ENCODE measurements at places on chromosomes 13 and 19. TPM values are rescaled to one million over a fixed set of nuclear protein-coding genes. Genes with fewer than 3 reads are reported as not detected.

Gene ACP7
- total RNA-seq = not detected

GRCh38 chr19:16596399-16596798 is 24.2 kb upstream of the SLC35E1 start:
- no peaks in the 10 kb centered on the region for H3K36me3 ChIP-seq
- H3K4me3 ChIP-seq = no peak overlapping the region
- no peak overlapping the region for H3K27ac ChIP-seq
- peaks cover 18% of the 10 kb centered on the region for H3K4me1 ChIP-seq

Gene PNMA8B
- 5.3 TPM for total RNA-seq

DNA sequence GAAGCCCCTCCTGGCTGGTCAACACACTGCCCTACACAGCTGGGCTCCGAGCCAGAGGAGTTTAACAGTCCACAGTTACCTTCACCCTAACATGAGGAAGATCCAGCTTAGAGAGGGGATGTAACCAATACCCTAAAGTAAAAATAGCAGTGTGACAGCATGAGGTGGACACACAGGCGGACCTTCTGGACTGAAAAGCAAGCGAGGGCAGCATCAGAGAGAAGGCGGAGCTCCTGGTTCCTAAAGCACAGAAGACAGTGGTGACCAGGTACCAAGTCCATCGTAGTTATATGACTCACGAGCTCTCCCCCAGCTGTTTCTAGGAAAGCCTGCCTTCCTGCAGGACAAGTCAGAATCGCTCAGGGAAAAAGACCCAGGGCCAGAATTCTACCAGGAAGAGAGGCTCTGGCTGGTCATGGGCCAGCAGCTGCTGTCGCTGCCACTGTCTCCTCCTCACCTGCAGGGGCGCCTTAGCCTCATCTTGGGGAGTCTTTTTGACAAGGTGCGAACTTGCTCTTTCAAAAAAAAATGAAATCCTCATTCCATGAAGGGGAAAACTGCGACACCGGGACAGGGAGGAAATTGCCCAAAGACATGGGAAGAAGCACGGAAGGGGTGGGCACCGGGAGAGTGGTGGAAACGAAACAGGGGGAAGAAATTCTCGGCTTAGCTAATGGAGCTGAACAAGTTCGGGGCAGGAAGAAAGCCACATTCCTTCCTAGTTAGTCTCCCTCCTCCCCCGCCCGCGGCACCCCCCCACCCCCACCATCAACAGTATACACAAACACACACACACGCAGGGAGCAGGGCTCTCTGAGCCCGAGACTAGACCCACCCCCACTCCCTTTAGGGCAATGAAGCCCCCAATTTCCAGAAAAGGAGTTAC is 1.7 kb downstream of the ELL start:
- DNase-seq = peak; percentile 20
- no peak overlapping the region for H3K27ac ChIP-seq
- peaks cover 25% of the 10 kb centered on the region for H3K4me1 ChIP-seq
- H3K36me3 ChIP-seq = no peaks in the 10 kb centered on the region

Gene ZNF442
- 5.6 TPM for total RNA-seq

DNA sequence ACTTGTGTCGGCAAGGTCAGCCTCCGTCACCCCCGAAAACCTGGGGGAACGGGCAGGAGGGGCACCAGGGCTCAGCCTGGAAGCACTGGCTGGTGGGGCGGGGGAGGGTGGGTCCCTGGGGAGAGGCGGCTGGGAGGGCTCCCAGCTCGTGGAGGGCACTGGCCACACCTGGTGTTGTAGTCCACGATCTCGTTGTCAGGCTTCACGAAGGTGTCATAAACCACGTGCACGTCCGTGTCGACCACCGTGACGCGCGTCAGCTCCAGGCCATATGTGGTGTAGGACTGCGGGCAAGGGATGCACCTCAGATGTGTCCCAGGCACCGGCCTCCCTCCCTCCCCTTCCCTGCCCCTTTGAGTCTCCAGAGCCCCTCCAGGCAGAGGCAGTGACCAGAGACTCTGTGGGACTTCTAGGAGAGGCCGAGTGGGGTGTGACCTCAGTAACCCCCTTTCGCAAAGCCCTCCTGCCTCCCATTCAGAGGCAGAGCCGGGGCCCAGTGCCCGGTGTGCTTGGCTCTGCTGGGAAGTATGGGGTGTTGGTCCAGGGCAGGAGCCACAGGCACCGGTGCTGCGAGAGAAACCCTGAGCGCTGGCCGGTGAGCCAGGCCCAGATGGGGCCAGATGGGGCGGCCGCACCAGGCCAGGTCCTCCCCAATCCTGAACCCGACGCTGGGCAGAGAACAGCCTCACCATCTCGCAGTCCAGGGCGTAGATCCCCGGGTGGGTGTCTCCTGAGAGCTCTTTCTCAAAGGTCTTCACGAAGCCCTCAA is 4.6 kb upstream of the ATP8B3 start:
- peaks cover 8% of the 10 kb centered on the region for H3K27me3 ChIP-seq
- H3K27ac ChIP-seq = no peak overlapping the region
- H3K4me1 ChIP-seq = peaks cover 11% of the 10 kb centered on the region
- DNase-seq = no peak
- no peak overlapping the region for H3K4me3 ChIP-seq
- H3K36me3 ChIP-seq = peaks cover 3% of the 10 kb centered on the region

Data from neural crest cell (in vitro differentiated cells).